NCI-H187 treated with DMSO at 0.1 percent for 48 hours (cell line): ENCODE measurements at places on chromosomes 13 and 19.

DNA sequence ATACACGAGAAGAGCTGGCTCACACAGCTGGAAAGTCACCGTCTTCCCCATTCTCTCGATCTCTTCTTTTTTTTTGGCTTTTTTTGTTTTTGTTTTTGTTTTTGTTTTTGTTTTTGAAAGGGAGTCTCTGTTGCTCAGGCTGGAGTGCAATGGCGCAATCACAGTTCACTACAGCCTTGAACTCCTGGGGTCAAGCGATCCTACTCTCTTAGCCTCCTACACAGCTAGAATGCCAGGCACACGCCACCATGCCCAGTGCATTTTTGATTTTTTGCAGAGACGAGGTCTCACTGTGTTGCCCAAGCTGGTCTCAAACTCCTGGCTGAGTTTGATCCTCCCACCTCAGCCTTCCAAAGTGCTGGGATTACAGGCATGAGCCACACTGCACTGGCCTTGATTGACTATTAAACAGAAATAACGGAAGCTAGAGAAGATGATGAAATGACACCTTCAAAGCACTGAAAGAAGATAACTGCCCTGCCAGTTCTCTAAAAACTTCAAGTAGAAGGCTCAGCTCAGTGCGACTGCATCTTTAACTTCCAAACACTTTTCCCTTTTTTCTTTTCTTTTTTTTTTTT lies 4.0 kb downstream of the FXYD3 start:
- no peak for DNase-seq

GRCh38 chr13:99803141-99803540 lies 168.4 kb downstream of the ZIC5 start:
- no peak for DNase-seq

DNA sequence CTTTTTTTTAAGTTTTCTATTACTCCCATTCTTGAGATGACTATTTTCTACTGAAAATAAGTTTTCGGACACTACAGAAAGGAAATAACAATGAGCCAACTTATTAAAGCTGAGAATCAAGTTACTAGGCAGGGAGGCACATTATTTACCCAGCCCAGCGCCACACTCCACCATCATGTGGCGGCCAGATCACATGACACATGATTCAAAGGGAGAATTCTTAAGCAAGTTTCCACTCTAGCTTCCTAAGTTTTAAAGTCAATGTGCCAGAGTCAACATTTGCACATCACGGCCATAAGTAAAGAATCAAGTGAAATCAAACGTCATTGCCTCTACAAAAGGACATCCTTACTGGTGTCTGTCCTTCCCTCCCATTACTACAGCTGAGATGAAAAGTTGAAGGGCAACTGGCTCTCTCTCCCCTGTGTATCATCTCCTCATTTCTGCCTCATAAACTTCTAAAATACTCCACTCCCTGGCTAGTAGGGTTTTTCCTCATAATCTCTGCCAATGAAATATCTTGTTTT lies 81.7 kb downstream of the KLF12 start:
- no peak for DNase-seq

DNA sequence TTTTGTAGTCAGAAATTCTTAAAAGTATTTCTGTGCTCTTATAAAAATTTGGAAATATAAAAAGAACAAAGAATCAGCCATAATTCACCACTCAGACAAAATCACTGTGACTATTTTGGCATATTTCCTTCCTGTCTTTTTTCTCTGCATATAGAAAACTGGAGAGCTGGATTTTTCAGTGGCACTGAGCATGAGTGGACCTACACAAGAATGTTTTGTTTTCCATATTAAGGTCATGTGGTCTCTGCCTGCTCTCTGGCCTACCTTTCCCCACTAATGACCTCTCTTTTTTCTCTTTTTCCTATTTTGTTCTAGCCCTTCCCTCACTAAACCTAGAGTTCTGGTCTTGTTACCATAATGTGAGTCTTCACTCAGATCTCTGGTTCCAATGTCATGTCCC lies 17.6 kb upstream of the USP12 start:
- DNase-seq = no peak
